ENCODE measurements at places on chromosomes 1 and 21. TPM values are rescaled to one million over a fixed set of nuclear protein-coding genes. Genes with fewer than 3 reads are reported as not detected.

GRCh38 chr1:97265630-97266029, 544.0 kb downstream of the PTBP2 start:
- no peaks in the 10 kb centered on the region for H3K4me1 ChIP-seq
- DNase-seq: no peak
- H3K27ac ChIP-seq: no peak overlapping the region

DNA sequence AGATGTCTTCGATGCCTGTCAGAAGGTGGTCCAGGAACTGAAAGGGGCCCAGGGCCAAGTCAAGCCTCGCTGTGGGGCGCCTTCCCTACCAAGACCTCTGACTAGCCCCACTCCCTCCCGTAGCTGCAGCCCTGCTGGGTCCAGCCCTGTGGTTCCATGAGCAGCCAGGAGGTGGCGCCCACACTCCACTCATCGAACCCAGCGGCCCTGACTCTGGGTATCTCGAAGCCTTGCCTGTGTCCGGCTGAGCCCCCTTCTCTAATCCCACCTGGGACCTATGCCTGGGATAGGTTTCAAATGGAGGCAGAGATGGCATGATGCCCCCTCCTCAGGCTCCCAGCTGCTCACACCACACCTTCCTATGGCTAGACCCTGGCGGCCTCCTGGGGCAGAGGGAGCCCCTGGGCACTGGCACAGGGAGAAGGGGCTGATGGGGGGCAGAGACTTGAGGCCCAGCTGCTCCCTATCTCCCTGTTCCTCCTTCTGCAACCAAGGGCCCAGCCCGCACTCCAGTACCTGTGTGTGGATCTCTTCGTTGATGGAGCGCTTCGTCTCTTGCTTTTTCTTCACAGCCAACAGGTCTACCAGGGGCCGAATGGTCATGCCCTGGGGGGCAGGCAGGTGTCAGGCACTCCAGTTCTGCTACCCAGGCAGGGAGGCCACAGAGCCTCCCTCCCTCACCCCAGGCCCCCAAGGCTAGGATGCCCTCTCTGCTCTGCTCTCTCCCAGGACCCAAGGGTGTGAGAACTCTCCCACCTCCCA, 52.0 kb downstream of the SLC9A1 start:
- no peak overlapping the region for H3K4me3 ChIP-seq
- DNase-seq: peak; percentile 86
- no peaks in the 10 kb centered on the region for H3K27me3 ChIP-seq
- H3K4me1 ChIP-seq: peaks cover 25% of the 10 kb centered on the region
- H3K36me3 ChIP-seq: no peaks in the 10 kb centered on the region

DNA sequence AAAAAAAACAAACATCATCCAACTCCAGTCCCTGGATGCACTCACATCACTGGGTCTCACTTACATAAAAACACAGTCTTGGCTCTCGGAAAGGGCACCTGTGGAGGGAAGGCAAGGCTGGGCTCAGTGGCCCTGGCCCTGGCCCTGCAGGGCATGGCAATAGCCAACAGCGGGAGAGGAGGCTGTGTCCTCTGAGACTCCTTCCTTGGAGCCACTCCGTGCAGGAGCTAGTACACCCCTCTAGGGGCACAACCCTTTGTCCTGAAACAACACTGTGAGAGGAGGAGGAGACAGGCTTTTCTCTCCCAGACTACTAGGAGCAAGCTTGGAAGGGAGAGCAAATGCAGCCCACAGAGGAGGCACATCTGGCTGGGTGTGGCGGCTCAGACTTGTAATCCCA, 28.0 kb downstream of the URB1 start:
- DNase-seq: peak; percentile 27
- H3K27ac ChIP-seq: no peak overlapping the region
- no peaks in the 10 kb centered on the region for H3K4me1 ChIP-seq
- H3K36me3 ChIP-seq: no peaks in the 10 kb centered on the region
- H3K4me3 ChIP-seq: no peak overlapping the region
- H3K27me3 ChIP-seq: no peaks in the 10 kb centered on the region

DNA sequence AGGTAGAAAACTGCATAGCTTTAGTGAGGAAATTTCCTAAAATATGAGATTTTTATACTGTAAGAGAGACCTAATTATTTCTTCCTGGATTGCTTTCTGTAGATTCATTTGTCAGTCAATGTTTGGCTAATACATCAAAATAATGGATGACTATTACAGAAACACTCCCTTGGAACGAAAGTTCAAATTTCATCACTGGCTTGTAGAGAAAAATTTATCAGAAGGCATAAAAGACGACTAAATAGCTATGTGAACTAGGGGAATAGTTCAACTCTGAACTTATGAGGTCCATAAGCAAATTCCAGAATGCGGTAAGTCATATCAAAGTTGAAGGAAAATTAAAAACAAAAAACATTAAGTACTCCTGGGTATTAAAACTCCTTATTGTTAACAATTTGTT, 36.0 kb downstream of the WNT2B start:
- H3K4me3 ChIP-seq: no peak overlapping the region
- H3K4me1 ChIP-seq: no peaks in the 10 kb centered on the region
- H3K27ac ChIP-seq: no peak overlapping the region
- DNase-seq: no peak
- no peaks in the 10 kb centered on the region for H3K27me3 ChIP-seq

DNA sequence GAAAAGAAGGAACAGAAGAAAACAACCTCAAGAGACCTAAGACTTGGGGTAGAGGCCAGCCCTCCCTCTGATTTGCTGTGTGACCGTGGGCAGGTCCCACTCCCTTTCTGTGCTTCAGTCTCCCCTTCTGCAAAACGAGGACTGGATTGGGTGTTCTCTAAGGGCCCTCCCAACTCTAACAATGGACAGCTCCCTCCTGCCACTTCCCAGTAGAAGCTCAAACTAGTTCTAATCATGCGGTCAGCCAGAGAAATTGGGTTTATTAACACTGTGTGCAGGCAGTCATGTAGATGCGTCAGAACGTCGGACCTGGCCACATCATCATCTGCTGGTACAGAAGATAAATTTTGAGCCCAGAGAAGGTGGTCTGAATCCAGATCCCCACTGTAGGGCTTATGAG, 1.6 kb upstream of the PADI4 start:
- peaks cover 5% of the 10 kb centered on the region for H3K4me1 ChIP-seq
- DNase-seq: no peak
- H3K36me3 ChIP-seq: no peaks in the 10 kb centered on the region
- H3K27ac ChIP-seq: no peak overlapping the region

- peaks cover 10% of the 10 kb centered on the region for H3K4me1 ChIP-seq
- no peaks in the 10 kb centered on the region for H3K36me3 ChIP-seq
- H3K27me3 ChIP-seq: no peaks in the 10 kb centered on the region
- DNase-seq: no peak
- no peak overlapping the region for H3K27ac ChIP-seq
These were observed 7.9 kb downstream of the UTP11 start for GRCh38 chr1:38020396-38020795.

DNA sequence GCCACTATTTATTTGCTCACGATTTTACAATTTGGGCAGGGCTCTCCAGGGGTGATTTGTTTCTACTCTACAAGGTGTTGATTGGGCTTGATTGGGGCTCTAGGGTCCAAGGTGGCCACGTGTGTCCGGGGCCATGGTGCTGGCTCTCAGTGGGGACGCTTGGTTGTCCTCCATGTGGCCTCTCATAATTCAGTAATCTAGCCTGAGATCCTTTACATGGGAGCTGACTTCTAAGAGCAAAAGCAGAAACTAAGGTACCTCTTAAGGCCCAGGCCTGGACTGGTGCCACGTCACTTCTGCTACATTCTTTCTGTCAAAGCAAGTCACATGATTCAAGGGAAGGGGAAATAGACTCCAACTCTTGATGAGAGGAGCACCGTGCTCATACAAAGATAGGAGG, 8.1 kb upstream of the PSRC1 start:
- H3K36me3 ChIP-seq: no peaks in the 10 kb centered on the region
- no peak overlapping the region for H3K4me3 ChIP-seq
- no peaks in the 10 kb centered on the region for H3K27me3 ChIP-seq
- no peak for DNase-seq

DNA sequence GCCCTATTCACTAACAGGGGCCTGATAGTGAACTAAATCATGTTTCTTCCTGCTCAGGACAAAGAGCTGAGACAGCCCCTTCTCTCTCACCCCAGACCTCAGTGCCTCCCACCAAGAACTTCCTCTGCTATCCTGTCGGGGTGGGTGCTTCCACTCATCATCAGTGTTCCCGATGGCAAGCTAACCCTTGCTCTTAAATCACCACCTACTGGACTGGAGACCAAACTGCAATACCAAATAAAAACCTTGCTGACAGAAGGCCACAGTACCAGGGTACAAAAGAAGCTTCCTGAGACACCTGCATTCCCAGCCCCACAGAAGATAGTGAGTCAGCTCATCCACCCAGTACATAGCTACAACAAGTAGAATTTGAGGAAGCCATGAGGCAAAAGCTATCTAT, 799.5 kb downstream of the LTN1 start:
- no peaks in the 10 kb centered on the region for H3K36me3 ChIP-seq
- H3K4me1 ChIP-seq: no peaks in the 10 kb centered on the region
- H3K4me3 ChIP-seq: no peak overlapping the region
- H3K27ac ChIP-seq: no peak overlapping the region
- no peaks in the 10 kb centered on the region for H3K27me3 ChIP-seq

DNA sequence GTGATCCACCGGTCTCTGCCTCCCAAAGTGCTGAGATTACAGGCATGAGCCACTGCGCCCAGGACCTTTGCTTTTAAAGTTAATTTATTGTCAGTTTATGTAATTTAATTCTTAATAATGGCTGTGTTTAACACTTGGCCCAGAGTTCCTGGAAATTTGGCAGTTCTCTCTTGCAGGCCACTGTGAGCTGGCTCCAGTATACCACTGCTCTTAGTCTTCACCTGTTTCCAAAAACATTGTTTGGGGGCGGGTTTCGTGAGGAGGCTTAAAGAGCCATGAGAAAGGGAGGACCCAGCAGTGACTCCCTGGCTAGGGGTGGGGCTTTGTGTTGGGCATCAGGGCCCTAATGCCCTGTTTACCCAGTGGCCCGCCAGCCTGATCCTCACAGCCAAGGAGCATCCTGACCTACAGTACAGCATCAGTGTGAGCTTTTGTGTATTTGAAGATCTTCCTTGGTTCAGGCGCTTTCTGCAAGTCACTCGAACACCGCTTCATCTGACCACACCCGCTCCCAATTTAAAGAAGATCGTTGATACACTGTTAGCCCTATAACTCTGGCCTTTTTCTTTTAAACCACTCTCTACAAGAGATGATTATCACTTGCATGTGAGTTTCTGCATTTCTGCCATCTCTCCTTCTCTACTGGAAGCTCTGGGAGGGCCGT, 12.0 kb upstream of the BGLAP start:
- no peaks in the 10 kb centered on the region for H3K36me3 ChIP-seq
- no peak overlapping the region for H3K4me3 ChIP-seq
- H3K27me3 ChIP-seq: no peaks in the 10 kb centered on the region
- DNase-seq: no peak

DNA sequence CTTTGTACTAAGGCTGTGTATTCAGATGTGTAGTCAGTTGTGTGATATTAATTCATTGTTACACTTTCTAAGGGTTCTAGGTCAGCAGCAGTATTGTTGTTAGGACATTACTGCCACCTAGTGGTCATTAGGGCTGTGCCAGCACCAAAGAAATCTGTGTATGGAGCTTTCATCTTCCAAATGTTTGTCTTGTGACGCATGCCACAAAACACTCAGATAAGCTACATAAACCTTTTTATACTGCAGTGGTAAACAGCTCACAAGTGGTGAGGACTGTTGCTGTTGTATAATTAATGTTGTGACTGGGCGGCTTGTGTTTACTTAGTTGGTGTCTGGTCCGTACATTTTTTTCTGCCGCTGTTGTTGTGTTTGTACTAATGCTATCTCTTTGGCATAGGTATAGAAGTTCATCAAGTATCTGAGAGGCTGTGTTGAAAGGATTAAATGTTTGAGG, 51.7 kb downstream of the S1PR1 start:
- H3K36me3 ChIP-seq: no peaks in the 10 kb centered on the region
- peak; percentile 85 for DNase-seq
- no peaks in the 10 kb centered on the region for H3K27me3 ChIP-seq

GRCh38 chr1:63701187-63701586, 72.6 kb upstream of the ROR1 start:
- no peak overlapping the region for H3K4me3 ChIP-seq
- no peak overlapping the region for H3K27ac ChIP-seq
- DNase-seq: no peak
- no peaks in the 10 kb centered on the region for H3K4me1 ChIP-seq

- no peak overlapping the region for H3K27ac ChIP-seq
- H3K4me3 ChIP-seq: no peak overlapping the region
- H3K27me3 ChIP-seq: no peaks in the 10 kb centered on the region
- no peaks in the 10 kb centered on the region for H3K4me1 ChIP-seq
These were observed 74.1 kb upstream of the AKT3 start for GRCh38 chr1:243924188-243924587.

- H3K27me3 ChIP-seq: no peaks in the 10 kb centered on the region
- no peak overlapping the region for H3K4me3 ChIP-seq
- DNase-seq: no peak
- peaks cover 38% of the 10 kb centered on the region for H3K4me1 ChIP-seq
- H3K36me3 ChIP-seq: no peaks in the 10 kb centered on the region
These were observed 2.4 kb upstream of the CCT8 start for GRCh38 chr21:29075706-29076466.

DNA sequence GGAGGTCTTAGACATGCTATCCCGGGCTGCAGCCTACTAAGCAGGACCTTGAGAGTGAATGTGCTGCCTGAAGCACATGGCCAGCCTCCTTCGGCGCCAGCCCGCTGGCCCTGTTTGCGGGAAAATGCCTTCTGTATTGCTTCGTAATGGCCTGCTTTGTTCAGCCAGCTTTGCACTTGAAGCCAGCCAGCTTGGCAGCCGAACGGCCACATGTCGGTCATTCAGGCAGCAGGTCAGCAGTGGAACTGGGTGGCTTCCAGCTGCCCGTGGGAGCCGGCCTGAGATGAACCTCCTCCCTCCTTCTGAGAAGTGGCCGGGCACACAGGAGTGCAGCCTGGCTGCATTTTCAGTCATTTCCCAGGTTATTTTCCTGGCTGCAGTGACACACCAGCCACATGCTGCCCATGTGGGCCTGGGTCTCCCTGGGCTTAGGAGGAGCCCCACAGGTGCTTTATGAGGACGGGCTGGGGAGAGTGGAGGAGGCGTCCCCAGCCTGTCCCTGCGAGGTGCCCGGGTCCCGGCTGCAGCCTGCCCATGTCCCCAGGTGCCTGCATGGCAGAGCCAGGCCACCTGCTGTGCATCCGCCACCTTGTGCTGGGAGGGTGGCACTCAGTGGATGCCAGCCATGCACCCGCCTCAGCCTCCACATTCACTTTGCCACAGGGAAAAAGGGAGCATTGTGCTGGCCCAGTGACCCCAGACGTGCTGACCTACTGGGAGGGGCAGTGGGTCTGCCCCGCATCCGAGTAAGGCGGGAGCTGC, 103.5 kb downstream of the SIK1 start:
- peak overlapping the region; percentile 44 for H3K27ac ChIP-seq
- H3K4me1 ChIP-seq: peaks cover 16% of the 10 kb centered on the region
- peak; percentile 94 for DNase-seq
- H3K4me3 ChIP-seq: no peak overlapping the region
- no peaks in the 10 kb centered on the region for H3K36me3 ChIP-seq

- no peaks in the 10 kb centered on the region for H3K27me3 ChIP-seq
- peaks cover 36% of the 10 kb centered on the region for H3K4me1 ChIP-seq
- DNase-seq: no peak
- no peaks in the 10 kb centered on the region for H3K36me3 ChIP-seq
- no peak overlapping the region for H3K27ac ChIP-seq
These were observed 4.5 kb downstream of the ZBED6 start for GRCh38 chr1:203799971-203800370.

Gene EFNA3
- 9.9 TPM for polyA plus RNA-seq

Gene C21orf58
- polyA plus RNA-seq: 13.6 TPM

Gene DAB1
- polyA plus RNA-seq: 1.7 TPM

Gene LRRC39
- polyA plus RNA-seq: 15.6 TPM

Gene THEMIS2
- polyA plus RNA-seq: 56.9 TPM

Gene OR2AK2
- 0.38 TPM for polyA plus RNA-seq

Gene EMC1
- polyA plus RNA-seq: 41.9 TPM

Gene UMODL1
- 6.8 TPM for polyA plus RNA-seq

Gene APCS
- not detected for polyA plus RNA-seq

Gene USF1
- 38.8 TPM for polyA plus RNA-seq

Gene FBXO2
- 19.0 TPM for polyA plus RNA-seq

Gene BEND5
- polyA plus RNA-seq: 5.8 TPM
